Colonic mucosa (tissue), 4 donors: ENCODE measurements at places on chromosomes 11 and 22.

GRCh38 chr11:114149689-114150407, 90.3 kb downstream of the ZBTB16 start:
- no peak overlapping the region for H3K4me3 ChIP-seq
- H3K27ac ChIP-seq: no peak overlapping the region
- H3K36me3 ChIP-seq: no peaks in the 10 kb centered on the region
- H3K4me1 ChIP-seq: no peaks in the 10 kb centered on the region
- H3K27me3 ChIP-seq: no peaks in the 10 kb centered on the region

DNA sequence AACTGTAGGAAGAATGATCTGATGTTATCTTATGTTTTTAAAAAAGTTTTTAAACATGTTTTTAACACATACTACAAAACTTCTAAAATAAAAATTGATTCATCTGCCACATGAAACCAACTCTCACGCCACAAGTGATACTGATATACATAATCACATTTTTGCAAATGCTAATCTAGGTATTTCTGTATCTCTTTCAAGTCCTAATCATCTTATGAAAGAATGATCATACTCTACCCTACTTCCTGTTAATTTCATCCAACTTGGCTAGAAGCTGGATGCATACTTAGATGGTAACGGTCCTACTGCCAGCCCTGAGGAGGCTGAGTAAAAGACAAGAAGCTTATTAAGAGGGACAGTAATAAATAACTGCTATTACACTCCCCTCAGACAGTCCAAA, 19.2 kb downstream of the THAP12 start:
- no peak overlapping the region for H3K4me3 ChIP-seq
- no peak for DNase-seq
- no peaks in the 10 kb centered on the region for H3K36me3 ChIP-seq
- no peak overlapping the region for H3K27ac ChIP-seq
- no peaks in the 10 kb centered on the region for H3K4me1 ChIP-seq

GRCh38 chr11:119659971-119660723, 68.9 kb downstream of the NECTIN1 start:
- no peak overlapping the region for H3K27ac ChIP-seq
- DNase-seq: no peak
- H3K4me3 ChIP-seq: no peak overlapping the region

DNA sequence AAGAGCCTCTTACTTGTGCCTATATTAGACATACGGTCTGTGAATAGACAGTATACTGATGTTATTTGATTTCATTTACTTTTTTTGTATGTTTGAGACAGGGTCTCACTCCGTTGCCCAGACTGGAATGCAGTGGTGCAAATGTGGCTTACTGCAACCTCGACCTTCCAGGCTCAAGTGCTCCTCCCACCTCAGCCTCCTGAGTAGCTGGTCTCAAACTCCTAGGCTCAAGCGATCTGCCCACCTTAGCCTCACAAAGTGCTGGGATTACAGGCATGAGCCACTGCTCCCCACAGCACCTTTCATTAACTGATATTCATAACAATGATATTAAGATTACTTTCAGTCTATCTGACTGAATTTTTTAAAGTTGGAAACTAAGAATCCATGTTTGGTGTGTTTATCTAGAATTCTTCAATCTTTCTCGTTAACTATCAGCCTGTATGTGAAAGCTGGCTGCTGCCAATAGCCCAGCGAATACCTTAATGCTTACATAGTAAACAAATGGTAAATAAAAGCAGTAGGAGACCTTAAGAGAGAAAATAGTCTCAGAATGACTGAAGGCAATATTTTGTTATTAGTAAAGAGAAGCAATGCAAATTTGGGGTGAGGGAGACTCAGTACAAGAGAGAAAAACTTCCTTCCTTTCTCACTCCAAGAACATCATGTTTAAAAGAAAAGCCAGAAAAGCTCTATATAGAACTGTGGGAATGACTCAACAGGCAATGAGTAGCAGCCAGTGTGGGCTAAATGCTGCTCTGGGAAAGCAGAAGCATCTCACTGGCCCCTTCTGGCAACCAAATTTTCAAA, 101.9 kb downstream of the MRTFA start:
- no peaks in the 10 kb centered on the region for H3K36me3 ChIP-seq
- peaks cover 7% of the 10 kb centered on the region for H3K4me1 ChIP-seq
- no peak for DNase-seq
- peak overlapping the region; percentile 2 for H3K27ac ChIP-seq
- H3K4me3 ChIP-seq: no peak overlapping the region

DNA sequence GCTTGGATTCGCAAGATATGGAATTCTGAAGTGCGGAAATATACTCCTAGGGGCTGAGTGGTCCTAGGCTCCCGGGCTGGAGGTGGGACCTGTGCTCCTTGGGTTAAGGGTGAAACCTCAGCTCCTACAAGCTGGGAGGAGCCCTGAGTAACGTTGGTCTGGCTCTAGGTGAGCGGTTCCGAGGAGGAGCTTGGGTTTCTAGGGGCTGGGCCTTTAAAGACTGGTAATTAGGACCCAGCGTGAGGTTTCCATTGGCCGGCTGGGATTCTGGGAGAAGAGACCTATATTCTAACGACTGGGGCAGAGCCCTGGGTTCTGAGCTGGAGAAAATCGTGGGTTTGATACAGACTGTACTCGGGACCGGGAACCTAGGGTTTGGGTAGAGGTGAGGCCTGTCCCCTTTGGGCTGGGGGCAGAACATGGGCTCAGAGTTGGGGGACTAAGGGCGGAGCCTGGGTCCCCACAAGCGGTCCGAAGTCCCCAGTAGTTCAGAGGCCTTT, 882 bp upstream of the MAP4K2 start:
- H3K27me3 ChIP-seq: no peaks in the 10 kb centered on the region
- DNase-seq: peak; percentile 41
- peak overlapping the region; percentile 82 for H3K27ac ChIP-seq
- peak overlapping the region; percentile 54 for H3K4me3 ChIP-seq
- peaks cover 15% of the 10 kb centered on the region for H3K4me1 ChIP-seq

GRCh38 chr11:2673250-2673610, 26.6 kb downstream of the KCNQ1OT1 start:
- no peaks in the 10 kb centered on the region for H3K36me3 ChIP-seq
- DNase-seq: no peak
- H3K27ac ChIP-seq: no peak overlapping the region
- H3K4me3 ChIP-seq: no peak overlapping the region
- H3K27me3 ChIP-seq: no peaks in the 10 kb centered on the region

- H3K4me1 ChIP-seq: peaks cover 8% of the 10 kb centered on the region
- H3K4me3 ChIP-seq: no peak overlapping the region
- peaks cover 7% of the 10 kb centered on the region for H3K27me3 ChIP-seq
Measured at GRCh38 chr11:45894555-45895247, 9.2 kb downstream of the MAPK8IP1 start.

DNA sequence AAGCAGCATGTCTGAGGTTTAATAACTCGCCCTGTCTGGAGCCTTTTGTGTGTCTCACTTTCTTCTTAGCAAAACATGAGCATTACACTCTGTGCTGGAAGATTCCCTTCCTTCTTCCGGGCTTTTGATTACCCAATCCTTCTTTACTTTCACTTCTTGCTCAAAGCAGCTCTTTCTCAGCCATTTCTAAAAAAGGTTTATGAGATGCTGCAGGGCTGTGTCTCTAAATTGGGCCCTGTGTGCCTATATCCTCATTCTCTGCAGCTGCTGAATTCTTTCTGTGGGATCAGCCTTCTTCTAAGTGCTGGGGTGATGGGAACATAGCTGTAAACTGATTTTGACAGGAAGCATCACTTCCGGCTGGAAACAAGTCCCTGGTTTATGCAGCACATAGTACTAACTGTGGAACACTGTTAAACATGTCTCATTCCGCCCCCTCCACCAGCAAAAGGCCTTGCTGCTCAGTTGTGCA, 71.8 kb downstream of the PIWIL4 start:
- H3K4me3 ChIP-seq: no peak overlapping the region
- H3K27ac ChIP-seq: peak overlapping the region; percentile 39
- H3K36me3 ChIP-seq: no peaks in the 10 kb centered on the region
- no peaks in the 10 kb centered on the region for H3K4me1 ChIP-seq
- DNase-seq: no peak

- peak; percentile 33 for DNase-seq
- no peaks in the 10 kb centered on the region for H3K27me3 ChIP-seq
- H3K27ac ChIP-seq: no peak overlapping the region
- no peaks in the 10 kb centered on the region for H3K36me3 ChIP-seq
Measured at GRCh38 chr11:2204361-2205213, 33.0 kb upstream of the TH start.
